NCI-H526 treated with DMSO at 0.1 percent for 48 hours (cell line): ENCODE measurements at places on chromosomes 11 and 22.

- no peak for DNase-seq
Observed at GRCh38 chr11:128804481-128804880, 62.6 kb downstream of the KCNJ1 start.

DNA sequence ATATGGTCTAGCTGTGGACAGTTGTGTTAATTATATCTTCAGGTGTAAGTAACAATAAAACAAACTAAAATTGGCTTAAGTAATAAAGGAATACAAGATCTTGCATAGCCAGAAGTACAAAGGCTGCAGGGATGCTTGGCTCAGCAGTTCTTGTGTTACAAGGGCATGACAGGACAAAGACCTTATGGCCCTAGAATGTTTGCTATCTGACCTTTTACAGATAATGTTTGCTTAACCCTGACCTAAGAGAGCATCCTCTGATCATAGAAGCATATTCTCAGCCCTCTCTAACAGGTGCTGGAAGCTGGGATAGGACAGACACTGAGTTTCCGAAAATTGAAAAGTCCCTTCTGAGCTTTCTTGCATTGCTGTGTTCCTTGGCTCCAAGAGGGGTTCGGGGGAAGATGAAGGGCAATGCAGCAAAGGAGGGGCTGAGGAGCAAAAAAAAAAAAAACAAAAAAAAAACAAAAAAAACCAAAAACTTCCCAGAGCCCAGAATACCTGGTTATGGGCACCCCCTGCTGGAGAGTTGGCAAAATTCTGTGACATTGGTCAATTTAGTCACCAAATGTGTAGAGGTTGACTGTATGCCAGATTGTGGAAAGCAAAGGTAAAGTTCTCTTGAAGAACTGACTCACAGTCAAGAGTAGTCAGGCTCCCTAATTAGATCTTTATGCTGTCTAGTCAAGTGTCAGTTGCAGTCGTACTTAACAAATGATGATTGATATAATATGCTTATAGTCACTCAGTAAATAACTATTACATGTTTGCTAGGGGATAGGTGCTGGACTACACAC, 10.4 kb upstream of the HIKESHI start:
- peak; percentile 11 for DNase-seq

- no peak for DNase-seq
Observed at GRCh38 chr11:121241343-121242211, 51.0 kb upstream of the SC5D start.

DNA sequence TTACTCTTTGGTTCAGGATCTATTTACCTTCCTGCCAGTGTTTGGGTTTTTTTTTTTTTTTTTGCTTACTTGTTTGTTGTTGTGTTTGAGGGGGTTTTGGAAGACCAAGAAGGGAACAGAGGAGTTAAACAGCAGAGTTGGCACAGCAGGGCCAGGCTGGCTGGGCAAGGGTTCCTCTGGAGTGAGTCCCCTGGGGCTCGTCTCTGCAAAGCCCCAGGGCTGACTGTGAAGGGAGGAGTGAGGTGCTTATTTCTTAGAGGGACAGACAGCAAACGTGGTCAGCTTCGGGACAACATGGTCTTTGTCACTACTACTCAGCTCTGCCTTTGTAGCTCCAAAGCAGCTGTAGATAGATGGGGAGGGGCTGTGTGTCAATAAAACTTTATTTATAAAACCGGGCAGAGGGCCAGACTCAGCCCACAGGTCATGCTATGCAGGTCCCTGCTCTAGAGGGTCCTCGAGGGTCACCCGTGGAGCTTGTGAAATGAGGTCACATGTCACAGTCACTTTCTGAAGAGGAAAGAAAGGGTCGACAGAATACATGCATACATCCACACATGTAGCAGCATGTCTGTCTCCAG, 1404.7 kb downstream of the BRD1 start:
- DNase-seq: no peak

DNA sequence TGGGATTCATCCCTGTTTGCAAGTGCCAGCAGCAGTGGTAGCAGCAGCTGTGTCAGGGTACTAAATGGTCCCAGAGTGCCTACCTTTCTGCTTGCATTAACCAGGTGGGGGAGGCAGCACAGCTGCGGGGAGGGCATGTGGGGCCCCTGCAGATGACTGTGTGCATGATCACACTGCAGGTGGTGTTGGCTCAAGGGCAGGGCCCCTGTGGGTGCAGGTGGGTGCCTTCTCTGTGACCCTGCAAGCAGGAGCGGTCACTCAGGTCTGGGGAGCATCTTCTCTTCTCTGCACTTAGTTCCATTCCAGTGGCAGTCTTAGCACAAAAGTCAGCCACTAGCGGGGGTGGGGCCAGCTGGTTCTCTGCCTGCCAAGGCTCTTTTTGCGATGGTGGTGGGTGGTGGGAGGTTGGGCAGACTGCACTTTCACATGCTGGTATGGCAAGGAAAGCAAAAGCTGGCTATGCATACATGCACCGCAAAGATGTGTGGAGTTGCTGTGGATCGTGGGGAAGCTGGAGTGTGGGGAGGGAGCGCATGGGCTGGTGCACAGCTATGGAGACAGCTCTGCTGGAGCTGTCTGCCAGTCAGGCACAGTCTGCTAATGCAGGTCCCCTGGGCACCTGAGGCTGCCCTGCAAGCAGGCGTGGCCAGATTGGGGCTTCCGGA, 157.1 kb downstream of the DYNC2H1 start:
- DNase-seq: no peak

DNA sequence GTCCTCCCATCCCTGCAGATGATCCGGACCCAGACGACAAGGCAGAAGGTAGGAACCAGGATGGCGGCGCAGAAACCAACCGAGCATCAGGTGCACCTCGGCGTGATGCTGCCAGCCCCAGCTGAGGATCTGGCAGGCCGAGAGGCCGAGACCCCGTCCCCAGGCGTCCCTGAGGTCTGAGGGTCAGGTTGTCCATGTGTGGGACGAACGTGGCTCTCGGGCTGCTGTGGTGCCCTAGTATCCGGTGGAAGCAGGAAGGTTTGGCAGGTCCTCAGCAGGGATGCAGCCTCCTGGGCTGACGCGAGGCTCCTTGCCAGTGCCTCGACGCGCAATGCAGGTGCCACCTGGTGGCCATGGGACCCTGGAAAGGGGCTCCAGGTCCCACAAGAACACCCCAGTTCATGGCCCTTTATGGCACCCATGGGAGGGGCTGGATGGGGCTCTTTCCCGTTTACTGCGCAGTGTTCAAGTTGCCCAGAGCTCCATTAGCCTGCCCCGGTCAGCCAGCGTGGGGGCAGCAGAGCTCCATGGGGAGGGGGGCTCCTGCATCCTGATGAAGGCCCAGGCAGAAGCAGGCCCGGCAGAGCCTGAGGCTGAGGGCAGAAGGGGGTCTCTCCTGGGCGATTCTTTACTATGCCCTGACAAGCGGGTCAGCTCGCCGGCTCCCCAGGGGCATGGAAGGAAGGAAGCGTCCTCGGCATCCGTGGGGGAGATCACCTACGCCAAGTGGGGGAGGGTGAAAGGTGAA, 129.9 kb downstream of the CTTN start:
- DNase-seq: no peak

DNA sequence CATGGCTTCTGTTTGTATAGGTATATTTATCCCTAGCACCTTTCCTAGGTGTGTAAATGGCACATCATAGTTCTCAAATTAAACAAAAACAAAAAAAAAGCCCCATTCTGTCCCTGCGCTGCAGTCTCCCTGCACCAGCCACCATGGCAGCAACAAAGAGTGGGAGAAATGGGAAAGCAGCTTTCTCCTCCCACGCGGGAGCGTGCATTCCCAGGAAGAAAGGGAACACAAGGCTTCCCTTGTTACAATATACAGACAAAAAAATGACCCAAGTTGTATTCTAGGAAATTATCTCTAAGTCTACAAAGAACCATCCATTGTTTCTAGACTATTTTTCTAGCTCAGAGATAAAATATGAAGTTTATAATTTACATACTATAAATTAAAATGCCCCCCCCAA, 16.1 kb upstream of the TMPRSS5 start:
- DNase-seq: no peak

- DNase-seq: no peak
Observed at GRCh38 chr11:114430290-114430689, 9.0 kb upstream of the REXO2 start.

DNA sequence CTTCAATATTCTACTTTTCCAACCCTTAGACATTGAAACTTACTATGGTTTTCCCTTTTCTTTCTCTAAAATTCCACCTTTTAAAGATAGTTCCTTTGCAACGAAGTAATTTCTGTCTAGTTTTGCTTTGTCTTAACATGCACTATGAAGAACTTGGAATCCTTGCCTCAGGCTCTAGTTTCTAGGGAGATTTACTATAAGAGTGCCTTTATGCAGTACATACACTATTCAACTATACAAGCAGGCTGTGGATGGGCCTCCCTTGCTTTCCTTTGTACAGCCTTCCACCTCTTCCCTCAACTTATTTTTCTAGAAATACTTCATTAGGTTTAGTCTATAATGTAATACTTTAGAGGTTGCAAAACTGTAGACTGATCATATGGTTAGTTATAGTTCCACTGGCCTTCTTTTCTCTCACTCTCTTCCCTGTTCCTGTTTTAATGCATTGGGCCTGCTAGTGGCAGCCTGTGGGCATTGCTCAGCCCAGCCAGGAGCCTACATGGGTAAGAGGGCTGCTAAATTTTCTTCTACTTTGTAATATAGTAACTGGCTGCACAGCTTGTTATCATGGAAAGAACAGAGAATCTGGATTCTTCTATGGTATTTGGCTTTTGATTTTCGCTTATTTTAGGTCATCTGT, 100.2 kb downstream of the C11orf87 start:
- DNase-seq: no peak

DNA sequence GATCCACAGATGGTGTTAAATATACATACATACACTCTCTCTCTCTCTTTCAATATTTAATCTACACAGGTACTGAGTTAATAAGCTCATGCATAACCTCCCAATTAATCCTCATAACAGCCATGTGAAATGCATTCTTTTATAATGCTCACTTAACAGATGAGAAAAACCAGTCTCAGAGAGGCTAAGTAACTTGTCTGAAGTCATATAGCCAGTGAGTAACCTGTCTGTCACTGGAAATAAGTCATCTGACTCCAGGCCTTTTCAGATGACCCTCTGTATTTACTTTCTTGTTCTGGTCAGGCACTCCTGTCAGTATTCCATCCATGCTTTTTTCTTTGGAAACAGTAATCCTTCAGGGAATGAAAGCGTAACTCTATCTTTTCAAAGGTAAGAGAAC, 594.0 kb upstream of the TENM4 start:
- no peak for DNase-seq

DNA sequence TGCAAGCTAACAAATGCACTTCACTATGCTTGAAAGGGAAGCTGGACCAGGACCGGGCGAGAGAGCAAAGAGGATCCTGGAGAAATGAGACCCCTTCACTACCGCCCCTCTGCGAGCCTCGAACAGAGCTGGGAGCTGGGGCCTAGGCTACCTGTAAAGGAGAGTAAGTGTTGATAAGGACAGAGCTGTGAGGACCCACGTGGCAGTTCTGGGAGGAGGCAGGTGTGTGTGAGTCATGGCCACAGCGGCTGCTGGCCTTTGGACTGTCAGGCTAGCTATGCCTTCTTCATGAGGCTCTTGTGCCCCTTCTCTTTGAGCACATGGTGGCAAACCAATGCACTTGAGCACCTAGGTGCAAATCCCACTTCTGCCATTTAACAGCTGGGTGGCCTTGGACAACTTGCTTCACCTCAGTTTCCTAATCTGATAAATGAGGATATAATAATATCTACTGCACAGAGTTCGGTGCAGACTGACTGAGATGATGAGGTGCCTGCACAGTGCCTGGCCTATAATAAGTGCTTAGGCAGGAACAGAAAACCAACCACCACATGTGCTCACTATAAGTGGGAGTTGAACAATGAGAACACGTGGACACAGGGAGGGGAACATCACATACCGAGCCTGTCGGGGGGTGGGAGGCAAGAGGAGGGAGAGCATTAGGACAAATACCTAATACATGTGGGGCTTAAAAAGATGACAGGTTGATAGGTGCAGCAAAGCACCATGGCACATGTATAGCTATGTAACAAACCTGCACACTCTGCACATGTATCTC, 35.3 kb upstream of the KCNJ11 start:
- DNase-seq: no peak

DNA sequence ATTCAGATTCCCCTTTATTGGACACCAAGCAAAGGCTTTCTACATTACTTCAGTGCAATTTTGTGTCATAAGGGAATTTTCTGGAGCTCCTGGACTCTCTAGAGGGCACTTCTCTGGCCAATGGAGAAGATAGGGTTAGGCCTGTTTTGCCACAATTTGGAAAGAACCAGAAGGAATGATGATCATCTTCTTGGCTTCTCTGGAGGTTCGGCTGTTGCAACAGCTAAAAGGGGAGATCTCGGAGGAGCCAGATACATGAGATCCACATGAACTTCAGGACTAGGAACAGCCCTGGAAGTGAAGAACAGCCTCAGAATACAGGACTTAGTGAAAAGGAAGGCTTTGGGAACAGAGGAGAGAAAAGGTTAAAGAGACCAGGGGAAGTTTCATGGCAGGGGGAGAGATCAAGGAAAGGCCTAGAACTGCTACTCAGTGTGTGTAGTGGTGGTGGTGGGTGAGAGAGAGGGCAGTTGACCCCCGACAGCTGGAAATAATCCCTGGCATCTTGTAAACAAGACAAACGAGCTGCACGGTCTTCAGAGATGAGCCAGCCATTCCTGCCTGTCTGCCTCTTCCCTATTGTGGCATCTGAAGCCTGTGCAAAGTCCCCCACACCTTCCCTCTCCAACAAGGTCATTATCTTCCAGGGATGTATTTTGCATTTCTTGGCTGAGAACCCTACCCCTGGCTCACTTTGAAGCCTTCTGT, 83.8 kb downstream of the CCDC81 start:
- no peak for DNase-seq

- DNase-seq: no peak
Observed at GRCh38 chr22:38125751-38126201, 15.3 kb upstream of the BAIAP2L2 start.

GRCh38 chr11:115357066-115357465, 147.1 kb downstream of the CADM1 start:
- no peak for DNase-seq

GRCh38 chr11:64544616-64545296, 46.3 kb upstream of the SLC22A12 start:
- no peak for DNase-seq

- DNase-seq: no peak
Observed at GRCh38 chr11:10696468-10697322, 3.1 kb upstream of the IRAG1 start.

DNA sequence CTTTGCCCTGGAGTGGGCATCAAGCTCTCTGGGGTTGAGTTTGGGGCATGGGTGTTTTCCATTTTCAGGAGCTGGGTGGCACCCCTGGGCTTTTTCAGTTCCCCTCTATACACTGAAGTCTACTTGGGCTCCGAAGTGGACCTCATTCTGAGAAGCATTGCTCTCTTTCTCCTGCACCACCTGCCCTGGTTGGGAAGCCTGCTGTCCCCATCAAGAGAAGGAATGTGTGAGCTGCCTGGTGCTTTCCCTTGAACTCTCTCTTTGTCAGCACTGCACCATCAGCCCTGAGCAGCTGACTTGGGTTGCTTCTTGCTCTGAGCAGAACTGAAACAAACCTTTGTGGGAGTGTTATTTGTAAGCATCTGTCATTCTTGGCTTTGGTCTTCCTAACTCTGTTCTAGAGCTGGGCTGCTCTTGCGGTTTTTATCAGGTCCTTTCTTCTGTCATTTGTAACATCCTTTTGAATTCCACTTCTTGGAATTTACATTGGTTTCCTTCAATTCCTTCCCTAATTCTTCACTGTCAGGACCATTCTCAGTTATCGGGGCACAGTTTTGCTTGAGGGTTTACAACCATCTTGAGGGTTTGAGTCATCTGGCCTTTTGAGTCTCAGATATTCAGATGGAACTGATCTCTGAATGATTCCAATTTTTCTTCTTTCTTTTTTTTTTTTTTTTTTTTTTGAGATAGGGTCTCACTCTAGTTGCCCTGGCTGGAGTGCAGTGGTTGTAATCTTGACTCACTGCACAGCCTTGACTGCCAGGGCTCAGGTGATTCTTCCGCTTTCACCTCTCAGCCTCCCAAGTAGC, 20.5 kb downstream of the UBE2L3 start:
- no peak for DNase-seq
